ENCODE measurements at places on chromosomes 3 and 15.
A peak's percentile ranks its signal among the peaks of the same experiment; 100 is the strongest.

DNA sequence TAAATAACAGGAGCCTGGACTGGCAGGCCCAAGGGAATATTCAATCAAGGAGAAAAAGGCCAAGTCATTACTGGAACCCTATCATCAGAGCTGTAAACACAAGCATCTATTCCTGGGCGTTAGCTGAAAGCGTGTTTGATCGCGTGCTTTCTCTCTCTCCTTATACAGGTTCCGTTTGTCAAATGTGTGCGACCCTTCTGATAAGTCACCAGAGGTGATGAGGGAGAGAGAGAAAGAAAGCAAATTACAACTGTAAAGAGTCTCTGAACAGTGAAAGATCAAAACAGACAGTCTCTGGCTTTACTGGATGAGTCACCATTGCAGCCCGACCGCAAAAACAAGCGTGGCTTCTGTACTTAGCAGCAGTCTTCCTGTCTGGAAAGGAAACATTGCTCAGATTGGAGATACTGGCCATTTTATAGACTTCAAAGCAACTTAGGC is 39.5 kb upstream of the TPRG1 start:
- DNase-seq, result peak; percentile 62

GRCh38 chr15:29140475-29141307 is 128.9 kb downstream of the NSMCE3 start:
- DNase-seq, result no peak

GRCh38 chr3:117666812-117667211 is 957.2 kb downstream of the TUSC7 start:
- no peak for DNase-seq

DNA sequence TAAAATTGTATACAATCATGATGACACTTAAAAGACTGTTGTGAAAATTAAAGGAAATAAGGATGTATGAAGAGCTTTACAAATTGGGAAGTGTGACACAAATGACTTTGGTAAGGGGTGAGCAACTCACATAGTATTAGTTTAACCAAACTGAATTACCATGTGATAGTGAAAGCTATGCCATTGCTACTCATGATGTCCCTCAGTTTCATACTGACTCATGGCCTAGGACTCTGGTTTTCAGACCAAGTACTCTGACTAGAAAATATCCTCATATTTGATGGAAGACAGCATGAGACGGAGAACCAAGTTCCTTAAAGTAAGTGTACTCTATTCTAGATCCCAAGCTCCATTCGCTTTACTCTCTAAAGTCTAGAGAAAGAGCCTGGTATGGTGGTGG is 203.2 kb upstream of the ICE2 start:
- DNase-seq, result no peak

GRCh38 chr3:141469720-141470119 is 17.1 kb upstream of the RASA2 start:
- no peak for DNase-seq

- DNase-seq, result no peak
Measured at GRCh38 chr15:81886080-81886479, 159.7 kb downstream of the MEX3B start.

DNA sequence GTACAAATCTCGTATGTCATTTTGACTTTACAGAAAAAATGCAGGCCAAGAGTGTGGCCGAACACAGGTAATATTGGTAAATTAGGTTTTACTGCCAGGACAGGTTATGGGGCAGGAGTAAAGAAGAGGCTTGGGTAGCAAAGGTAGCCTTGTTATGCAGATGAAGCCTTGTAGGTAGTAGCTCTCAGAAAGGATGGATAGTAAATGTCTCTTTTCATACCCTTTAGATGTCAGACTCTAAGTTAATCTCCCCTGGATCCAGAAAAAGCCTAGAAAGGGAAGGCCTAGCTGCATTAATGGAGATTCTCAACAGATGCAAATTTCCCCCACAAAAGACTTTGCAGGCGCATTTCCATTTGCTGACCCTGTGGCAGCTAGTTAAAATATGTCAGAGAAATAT is 1445.1 kb upstream of the CADM2 start:
- no peak for DNase-seq

DNA sequence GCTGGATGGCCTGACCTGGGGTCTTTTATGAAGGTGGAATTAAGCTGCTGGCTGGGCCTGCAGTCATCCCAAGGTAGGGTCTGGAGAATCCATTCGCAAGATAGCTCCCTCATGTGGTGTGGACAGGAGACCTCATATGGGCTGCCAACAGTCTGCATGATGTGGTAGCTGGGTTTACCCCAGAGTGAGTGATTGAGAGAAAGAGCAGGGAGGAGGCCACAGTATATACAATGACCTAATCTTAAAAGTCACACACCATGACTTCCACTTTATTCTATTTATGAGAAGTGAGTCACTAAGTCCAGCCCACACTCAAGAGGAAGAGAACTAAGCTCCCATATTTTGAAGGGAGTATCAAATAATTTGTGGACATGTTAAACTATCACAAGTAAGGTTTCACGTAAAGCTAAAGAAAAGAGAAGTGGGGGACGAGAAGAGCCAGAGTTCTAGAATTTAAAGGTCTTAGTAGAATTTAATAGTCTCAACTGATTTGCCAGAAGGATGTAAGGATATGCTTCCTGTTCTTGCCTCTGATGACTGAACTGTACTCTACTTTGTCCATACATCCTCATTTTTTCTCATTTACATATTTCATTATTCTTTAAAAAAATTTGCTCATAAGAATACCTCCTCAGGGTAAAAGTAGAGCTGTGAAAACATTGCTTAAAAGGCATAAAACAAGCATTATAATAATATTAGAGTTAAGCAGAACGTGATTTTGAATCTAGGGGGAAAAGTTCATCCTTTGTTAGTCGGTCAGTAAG is 184.4 kb downstream of the PEX5L start:
- DNase-seq, result no peak

DNA sequence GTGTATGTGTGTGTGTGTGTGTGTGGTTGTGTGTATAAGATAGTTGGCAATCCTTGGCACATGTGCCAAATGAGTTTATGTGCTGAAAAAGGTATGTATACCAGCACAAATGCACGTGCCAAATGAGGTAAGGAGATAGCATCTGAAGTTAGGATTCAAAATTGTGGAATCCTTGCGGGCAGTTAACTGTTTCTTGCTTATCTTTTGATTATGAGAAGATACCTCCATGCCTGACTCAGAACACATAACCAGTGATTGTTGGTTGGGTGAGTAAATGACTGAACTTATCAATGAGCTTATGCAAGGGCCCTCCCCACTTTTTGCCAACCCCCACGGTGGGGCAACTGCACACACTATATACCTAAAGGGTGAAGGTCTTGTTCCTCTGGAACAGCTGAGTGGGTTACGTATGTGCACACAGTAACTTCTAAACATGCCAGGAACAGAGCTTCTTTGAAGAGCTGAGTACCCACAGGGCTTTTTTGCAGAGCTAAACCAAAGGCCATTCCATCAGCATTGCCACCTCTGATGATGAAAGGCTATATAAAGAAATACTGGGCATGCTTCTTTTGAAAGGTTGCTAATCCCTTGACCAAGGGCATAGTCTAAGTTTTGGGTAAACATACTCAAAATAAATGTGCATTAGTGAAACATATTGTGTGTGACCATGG is 60.1 kb downstream of the MEIS2 start:
- no peak for DNase-seq

Measured in activated T-helper 1 cell treated with anti-CD3 and anti-CD28 coated beads, Interleukin-2, amount 50 U/mL, for 16 hours (primary cell).